ENCODE measurements at places on chromosomes 13 and 19. TPM values are rescaled to one million over a fixed set of nuclear protein-coding genes. Genes with fewer than 3 reads are reported as not detected.

The HSPBP1 gene
- total RNA-seq, result 18.9 TPM

The SLC10A2 gene
- not detected for total RNA-seq

The ZNF506 gene
- total RNA-seq, result 50.2 TPM

The VSTM2B gene
- total RNA-seq, result not detected

The GAPDHS gene
- not detected for total RNA-seq

Measured in CD8-positive, alpha-beta T cell (primary cell).